LHCN-M2 (cell line): ENCODE measurements at places on chromosomes 2 and 18.

- DNase-seq, result peak; percentile 62
These were observed 1.5 kb upstream of the RRM2 start for GRCh38 chr2:10120877-10121574.

DNA sequence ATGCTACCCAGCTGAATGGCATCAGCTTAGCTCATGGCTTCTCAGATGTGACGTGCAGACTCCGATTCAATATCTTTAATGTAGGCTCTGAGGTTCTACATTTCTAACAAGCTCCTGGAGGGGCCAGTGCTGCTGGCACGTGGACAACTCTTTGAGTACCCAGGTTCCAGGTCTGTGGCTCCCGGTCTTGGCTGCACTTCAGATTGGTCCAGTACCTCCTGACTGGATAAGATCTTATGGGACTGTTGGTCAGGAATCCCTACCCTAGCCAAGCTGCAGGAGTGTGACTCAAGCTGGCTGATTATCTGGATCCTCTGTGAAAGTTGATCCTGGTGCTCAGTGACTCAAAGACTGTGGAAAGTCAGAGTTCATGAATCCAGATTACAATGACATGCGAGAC lies 222.1 kb downstream of the ANKRD30B start:
- DNase-seq, result peak; percentile 92

DNA sequence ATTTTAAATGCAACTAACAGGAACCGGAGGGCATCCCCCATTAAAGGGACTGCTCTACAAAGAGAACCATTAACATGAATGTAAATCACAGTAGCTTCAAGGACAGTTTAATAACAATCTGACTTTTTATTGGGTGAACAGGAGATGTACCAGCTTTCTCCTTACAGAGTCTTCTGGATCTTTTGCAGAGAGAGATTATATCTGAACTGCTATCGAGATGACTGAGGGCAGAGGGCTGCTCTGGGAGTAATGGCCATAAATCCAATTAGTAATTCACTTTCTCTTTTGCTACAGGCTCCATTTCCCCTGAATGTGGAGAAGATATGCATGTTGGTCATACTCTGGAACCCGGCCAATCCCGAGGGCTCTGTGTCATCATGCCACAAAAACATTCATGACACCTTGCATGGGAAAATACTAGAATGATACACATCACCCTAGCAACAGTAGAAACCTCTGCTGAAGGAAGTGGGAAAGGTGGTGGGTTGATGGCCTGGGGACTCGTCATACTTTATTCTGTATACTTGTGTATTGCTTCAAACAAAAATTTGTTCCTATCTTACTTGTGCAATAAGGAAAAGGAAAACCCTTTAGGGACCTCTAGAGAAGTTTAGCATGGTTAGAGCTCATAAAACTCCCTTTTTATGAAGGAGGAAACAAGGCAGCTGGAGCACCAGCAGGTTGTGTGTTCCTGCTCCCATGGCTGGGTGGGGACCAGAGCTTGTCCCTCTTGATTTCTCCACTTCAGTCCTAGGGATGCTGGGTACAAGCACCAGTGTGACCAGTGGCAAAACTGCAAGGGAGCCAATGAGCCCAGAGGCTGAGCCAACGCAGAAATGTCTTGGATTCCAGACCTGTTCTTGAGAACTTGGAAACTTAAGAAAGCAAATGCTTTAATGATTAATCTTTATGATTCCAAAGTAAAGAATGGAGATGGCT lies 26.0 kb downstream of the CTAGE1 start:
- DNase-seq, result peak; percentile 43

DNA sequence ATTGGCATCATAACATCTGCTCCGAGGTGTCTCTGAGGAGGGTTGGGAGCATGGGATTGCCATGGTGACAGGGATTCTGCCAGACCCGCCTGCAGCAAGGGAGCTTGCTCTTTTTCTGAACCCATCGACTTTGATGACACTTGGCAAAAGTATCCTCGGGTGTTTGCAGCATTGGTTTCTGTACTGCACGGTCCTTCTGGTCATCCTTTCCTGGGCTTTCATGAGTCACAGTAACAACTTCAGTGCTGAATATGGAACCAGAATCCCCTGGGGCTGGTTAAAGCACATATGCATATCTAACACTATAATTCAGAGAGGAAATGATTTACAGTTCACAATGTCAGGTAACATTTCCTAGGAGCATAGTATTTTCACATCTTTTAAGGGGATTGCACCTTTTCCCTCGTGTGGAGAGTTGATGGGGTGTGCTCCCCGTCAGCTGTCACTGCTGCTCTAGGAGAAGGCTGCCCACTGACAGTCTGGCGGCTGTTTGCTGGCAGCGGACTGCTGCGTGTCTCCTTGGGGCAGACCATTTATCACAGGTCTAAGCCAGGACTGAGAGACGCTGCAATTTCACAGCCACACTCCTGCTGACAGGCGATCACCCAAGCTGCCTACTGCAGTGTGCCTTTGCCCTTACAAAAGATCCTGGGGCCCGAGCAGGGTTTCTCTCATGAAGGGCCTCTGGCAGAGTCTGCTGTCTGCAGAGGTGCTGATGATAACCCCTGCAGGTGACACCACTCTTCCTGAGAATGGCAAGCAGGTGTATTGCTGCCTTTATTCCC lies 425.3 kb downstream of the THSD7B start:
- peak; percentile 75 for DNase-seq
